ENCODE measurements at places on chromosomes 2 and 18.

- no peak for DNase-seq
These were observed 2.1 kb downstream of the ARID5A start for GRCh38 chr2:96538487-96539214.

DNA sequence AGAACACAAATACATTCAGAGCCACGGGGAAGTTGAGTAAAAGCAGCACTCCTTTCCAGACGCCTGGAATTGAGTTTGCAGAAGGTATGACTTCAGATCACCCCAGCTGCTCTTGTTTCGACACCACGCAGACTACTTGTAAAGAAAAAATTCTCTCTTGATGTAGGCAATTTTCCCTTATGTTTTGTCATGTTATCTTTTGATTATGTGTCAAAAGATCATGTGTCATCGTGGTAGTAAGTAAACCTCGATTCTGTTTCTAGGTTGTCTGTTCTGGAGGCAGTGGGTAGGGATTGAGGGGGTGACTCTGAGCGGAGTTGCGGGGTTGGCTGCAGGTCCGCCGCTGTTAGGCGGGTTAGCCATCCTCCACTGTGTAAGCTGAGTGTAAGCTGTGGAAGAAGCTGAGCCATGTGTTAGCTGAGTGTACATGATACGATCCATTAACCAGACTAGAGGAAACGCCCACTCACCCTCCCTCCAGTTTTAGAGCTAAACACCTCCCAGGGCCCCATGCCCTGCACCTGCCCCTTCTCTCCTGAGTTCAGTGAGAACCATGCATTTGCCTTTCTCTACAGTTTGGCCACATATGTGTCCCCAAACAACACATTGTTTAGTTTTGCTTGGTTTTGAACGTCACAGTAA is 181.8 kb downstream of the SNTG2 start:
- no peak for DNase-seq

DNA sequence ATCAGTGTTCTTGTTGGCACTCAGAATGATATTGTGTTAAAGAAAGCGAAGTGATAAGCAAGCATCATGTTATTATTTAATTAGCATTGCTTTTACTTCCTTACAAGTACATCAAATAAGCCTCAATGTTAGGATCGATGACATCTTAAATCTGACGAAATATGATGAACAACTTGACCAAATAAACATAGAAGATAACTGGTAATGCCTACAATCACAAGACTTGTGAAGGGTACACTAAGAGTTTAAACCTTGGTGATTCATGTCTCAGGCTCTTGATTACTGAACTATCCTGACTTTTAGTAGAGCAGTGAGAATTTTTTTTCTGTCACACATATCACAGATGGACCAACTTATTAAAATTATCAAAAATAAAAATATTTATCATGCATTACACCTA is 500.8 kb upstream of the ZEB2 start:
- no peak for DNase-seq

GRCh38 chr2:6493669-6494068 is 372.0 kb downstream of the CMPK2 start:
- DNase-seq = no peak

DNA sequence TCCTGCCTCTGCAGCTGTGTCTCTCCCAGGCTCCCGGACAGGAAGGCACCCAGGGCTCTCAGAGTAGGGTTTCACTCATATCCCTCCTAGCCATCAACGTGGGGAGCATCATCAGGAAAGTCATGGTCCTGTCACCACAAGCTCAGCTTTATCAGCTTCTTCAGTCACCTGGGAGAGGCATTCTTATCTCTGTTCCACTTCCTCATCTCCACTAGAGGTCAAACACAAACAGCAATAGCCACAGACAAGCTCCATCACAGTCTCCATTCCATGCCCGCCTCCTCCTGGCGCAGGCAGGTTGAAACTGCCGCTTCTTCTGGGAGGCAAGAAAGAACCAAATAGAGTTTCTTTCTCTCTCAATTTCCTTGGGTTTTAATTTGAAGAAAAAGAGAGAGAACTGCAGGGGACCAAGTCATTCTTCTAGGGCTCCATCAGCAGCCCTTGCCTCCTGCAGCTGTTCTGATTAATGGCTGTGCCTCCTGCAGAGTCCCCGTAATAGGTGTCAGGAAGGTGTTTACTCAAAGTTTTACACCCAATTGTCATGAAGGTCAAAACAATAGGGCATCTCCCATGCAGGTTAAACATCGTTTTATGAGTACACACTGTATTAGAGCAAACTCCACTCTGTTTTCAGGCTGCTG is 377.9 kb downstream of the TMEM182 start:
- DNase-seq = no peak

- DNase-seq = no peak
These were observed 35.8 kb downstream of the FOSL2 start for GRCh38 chr2:28428486-28428885.
